ENCODE measurements at places on chromosomes 7 and 10.

DNA sequence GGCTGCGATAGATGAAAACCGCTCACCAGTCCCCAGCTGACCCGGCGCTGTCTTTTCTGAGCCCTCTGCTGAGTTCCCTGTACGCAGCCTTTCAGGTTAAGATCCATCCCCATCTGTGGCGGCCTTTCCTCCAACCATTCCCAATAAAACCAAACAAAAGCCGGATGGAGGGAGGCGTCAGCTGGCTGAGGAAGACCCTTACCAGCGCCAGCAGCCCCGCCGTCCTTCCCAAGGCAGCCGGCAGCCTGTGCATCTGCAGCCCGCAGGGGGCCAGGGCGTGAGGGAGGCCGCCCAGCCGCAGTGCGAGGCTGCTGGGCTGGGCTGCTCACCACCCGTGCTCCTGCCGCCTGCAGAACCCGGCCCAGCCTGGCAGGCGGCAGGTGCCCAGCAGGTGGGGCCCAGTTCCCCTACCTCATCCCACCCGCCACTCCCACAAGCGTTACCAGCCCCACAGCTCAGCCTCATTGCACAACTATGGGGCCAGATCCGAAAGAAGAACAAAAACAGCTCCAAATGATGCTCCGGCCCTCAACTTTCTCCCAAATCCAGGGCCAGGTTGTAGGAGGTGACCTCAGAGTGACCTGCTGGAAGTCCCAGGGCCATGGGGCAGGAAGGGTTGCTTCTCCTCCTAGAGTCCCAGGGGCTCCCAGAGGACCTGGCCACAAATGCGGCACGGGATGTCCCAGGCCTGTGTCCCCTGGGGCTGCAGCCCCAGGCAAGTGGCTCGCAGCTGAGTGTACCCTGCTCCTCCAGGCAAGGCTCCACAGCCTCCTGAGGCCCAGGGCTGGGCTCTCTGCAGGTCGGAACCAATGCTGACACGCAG is 23.8 kb downstream of the PAPOLB start:
- no peak for DNase-seq

GRCh38 chr7:110909117-110909516 is 181.8 kb upstream of the LRRN3 start:
- DNase-seq = no peak

DNA sequence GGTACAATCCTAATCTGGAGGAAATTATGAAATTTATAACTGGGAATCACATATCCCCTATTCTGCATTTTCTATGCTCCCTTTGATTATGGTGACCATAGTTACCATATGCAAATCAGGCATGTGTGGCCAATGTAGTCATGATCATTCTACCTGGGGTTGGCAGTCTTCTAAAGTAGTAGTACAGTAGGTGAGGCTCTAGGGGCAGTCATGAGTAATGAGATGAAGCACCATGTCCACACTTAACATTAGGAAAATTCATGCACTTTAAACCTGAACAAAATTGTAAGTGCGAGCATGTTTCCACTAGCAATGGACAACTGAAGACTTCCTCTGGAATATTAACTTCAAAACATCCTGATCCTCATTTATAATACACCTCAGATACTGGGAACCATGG is 545.9 kb downstream of the SUGCT start:
- DNase-seq = peak; percentile 12

- DNase-seq = no peak
These were observed 435.7 kb upstream of the GALNT17 start for GRCh38 chr7:70696201-70696754.

DNA sequence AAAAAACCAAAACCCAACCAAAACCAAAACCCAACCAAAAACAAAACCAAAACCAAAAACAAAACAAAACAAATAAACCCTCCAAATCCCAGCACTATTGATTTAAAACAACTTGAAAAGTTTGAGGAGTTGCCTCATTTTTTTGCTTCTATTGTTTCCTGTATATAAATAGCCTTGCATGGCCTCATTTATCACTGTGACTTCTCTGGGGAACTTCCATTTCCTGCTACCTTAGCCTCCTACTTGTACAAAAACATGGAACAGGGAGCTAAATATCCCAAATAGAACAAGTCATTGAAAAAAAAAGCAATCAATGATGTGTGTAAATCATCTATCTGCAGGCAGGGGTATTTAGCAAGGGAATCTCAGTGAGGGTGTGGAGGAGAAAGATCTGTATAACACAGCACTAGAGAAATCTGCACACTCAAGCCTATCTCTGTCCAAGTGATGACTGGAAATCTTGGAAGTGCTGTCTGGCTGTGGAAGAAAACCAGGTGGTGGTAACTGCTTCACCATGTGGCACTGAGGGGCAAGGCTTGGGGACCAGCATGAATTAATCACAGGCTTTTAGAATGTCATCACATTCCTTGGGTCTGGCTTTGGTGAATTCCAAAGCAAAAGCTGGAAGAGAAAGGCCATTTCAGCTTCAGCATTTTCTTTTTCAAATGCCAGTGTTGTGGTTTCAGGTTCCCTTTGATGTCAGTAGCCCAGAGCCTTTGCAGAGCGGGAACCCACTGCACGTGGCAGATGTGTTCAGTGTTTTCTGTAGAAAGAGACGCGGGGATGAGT is 349.5 kb upstream of the ZNF32 start:
- peak; percentile 18 for DNase-seq

GRCh38 chr10:99329304-99329553 is at the start of gene CNNM1:
CNNM1 (plus strand) TSS chr10:99329356; CDS start chr10:99329388, 32 bp downstream.
- peak; percentile 23 for DNase-seq

DNA sequence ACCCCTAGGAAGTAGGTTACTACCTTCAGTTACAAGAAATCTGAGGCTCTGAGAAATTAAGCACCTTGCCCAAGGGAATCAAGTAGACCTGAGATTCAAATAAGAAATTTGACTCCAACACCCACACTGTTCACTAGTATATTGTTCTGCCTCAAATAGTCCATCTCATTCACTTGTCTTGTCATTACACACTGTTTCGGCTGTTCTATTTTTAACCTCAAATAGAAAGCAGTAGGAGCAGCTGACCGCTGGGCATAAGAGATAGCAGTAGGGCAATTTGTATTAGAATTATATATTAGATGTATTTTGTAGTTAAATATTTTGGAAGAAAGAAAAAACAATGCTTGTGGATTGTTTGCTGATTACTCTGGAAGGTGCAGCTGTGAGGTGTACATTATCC is 185.1 kb downstream of the INHBA start:
- no peak for DNase-seq

GRCh38 chr7:36604806-36605205 is 119.5 kb downstream of the AOAH start:
- no peak for DNase-seq

- DNase-seq = no peak
These were observed 129.3 kb upstream of the PRR15 start for GRCh38 chr7:29434380-29434768.

- no peak for DNase-seq
These were observed 81.5 kb downstream of the SRPK2 start for GRCh38 chr7:105307163-105307672.

DNA sequence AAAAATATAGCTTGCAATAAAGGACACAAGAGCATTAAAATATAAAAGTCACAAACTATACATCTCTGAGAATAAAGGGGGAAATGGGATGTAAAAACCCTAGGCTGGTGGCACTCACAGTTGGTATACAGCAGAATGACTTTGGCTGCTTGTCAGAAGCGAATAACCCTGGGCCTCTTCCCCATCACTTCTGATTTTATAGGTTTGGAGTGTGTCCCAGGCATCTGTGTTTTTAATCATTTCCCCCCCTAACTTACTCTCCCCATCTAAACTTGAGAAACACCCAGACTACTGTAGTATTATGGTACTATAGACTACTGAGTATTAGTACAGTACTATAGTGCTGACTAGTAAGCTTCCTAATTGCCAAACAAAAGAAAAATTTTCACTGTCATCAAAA is 1.8 kb upstream of the RPA3 start:
- DNase-seq = no peak

DNA sequence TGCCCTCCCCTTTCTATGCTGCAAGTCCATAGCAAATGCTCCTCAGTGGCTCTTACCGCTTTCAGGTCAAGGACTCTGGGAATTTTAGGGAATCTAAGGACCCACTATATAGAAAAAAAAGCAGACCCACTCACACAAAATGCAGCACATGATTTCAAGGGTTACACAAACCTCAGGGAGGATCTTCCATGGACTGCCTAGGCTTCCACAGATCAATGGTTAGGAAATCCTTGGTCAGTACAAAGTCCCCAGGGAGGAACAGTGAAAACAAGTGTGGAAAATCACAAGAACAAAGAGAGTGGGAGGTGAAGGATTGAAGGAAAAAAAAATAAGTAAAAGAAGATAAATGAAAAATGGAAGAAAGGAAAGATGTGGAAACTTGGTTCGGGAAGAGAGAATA is 188.4 kb downstream of the AHR start:
- no peak for DNase-seq

GRCh38 chr7:135510592-135511183 is 786 bp upstream of the CNOT4 start:
- DNase-seq = no peak

DNA sequence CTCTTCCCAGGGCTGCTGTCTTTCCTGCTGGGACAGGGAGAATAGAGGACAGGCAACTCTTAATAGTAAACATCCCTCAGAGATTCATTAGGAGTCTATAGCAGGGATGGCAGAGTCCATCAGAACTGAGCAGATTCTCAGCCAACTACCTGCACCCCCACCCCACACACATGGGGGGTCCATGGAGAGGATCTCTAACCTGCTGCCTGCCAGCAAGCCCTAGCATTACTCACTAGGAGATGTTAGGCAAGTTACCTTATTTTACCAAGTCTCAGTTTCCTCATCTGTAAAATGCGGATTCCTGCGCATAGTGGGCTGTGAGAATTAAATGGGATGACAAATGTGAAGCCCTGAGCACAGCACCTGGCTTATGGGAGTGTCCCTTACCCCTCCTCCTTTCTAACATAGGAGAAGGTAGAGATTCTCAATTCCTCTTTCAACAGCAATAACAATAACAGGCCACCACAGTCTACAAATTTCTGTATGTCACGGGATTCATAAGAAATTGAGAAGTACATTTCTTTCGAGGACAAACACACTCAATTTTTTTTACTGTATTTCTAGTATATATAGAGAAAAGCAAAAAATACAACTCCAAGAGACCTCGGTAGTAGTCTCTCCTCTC is 23.8 kb upstream of the WDR11 start:
- DNase-seq = no peak

- no peak for DNase-seq
These were observed 83.3 kb downstream of the CUL2 start for GRCh38 chr10:35006836-35007235.

DNA sequence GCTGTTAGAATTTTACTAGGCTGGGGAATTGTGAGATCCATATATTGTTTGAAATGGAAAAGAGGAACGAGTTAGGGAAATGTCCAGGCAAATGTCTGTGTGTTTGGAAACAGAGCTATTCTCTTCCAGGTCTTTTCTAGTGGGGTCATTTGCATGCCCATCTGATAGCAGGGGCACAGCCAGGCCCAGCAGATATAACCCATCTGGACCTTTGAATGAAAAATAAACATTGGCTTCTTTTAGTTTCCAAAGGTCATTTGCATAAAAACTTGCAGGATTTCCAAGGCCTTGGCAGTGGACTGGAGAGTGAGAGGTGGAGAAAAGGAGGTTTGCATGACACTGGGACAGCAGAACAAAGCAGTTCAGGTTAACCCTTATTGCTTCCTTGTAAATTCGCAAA is 188.0 kb upstream of the GPR26 start:
- DNase-seq = no peak

DNA sequence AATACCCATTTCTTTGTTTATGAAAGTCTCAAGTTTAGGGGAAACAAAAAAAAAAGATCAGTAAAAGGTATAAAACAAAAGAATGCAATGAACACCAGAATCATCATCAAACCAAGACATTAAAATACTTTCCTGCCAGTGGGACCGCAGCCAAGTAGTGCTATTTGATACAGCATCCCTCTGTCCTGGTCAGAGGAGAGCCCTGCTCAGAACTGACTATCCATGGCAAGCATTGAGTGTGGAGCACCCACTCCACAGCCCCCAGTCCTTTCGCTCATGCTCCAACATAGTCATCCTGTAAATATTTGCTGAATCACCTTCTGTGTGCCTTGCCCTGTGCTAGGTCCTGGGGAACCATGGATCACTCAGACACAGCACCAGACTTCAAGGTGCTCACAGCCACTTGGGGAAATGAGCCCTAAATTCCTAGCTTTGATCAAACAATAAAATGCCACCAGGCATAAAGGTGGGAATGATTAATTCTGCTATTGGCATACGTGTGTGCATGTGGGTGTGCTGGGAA is 213.6 kb upstream of the TBX20 start:
- DNase-seq = no peak

- no peak for DNase-seq
These were observed 152.2 kb downstream of the TMEM178B start for GRCh38 chr7:141225916-141226618.

GRCh38 chr10:11698691-11699549 is 43.3 kb upstream of the ECHDC3 start:
- DNase-seq = no peak

DNA sequence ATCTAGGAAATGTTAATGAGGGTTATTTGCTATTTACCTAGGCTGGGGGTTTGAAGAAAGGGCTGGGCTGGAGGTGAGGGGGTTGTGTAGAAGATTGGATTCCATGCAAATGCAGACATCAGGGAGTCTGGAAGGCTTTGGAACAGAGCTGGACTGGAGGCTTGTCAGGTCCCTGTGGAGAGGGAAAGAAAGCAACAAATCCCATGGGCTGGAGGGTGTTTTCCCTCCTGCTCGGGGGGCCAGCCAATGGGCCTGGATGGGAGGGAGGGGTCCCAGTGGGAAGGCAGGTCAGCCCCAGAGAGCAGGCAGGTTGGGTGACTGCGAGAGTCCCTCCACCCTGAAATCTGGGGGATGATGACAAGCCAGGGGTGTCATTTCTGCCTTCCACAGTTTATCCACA is 431.8 kb downstream of the RPS24 start:
- DNase-seq = no peak

DNA sequence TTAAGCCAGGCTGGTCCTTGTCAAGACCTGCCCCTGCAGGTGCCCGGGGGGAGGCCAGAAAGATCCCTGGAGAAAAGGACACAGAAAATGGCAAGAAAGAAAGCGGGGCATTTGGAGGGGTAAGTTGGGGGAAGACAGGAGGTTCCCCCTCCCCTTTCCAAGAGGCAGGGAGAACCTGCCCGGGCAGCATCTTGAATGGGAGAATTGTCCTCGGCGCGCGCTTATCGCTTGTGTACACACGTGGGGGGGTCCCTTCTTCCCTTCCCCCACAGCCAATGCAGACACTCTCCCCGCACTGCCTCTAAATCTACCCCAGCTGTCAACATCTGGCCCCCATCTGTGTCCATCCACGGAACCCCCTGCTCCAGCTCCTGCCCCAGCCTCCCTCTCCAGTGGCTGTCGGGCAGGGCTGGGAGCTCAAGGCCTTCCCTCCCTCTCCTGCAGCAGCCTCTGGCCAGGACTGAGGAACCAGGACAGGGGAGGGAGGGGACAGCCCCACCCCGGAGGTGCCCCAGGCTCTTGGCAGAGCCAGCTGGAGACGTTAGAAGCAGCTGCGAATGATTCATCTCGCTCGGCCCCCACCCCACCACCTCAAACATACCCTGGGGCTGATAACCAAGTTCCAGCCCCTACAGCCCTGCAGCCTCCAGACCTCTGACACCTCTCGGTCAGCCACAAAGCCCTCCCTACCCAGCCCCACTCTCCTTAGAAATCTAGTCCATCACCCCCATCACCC is 25.3 kb downstream of the EPHB4 start:
- DNase-seq = peak; percentile 89

GRCh38 chr10:64846700-64847099 is 1325.5 kb downstream of the REEP3 start:
- no peak for DNase-seq

- DNase-seq = no peak
These were observed 4.4 kb upstream of the UBE2D1 start for GRCh38 chr10:58330431-58330830.
